ENCODE measurements at places on chromosomes 2 and 18.
A peak's percentile ranks its signal among the peaks of the same experiment; 100 is the strongest.

DNA sequence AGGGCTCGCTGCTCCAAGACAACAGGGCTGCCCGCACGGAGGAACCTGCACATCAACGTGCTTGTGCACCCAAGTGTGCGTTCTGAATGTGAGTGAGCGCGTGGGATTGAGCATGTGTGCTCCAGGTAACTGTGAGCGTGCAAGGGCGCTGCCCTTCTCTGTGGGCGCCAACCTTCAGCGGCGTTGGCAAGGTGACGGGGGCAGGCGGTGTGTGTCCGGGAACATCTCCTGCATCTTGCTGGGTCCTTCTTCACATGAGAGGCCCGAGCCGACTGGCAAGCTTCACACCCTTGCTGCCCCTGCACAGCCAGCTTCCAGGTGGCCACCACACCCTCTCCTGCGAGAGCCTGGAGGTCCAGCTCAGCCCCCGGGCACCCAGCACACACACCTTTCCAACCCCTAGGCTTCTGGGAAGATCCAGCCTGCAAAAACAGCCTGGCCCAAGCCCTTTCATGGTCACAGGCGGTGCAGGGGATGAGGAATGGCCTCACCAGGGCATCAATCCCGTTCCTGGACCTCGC, 220.9 kb downstream of the HDAC4 start:
- no peak for DNase-seq

GRCh38 chr2:197800091-197800490, 4.3 kb upstream of the PLCL1 start:
- DNase-seq: no peak

GRCh38 chr18:10923551-10924070, 225.8 kb downstream of the PIEZO2 start:
- DNase-seq: peak; percentile 57

DNA sequence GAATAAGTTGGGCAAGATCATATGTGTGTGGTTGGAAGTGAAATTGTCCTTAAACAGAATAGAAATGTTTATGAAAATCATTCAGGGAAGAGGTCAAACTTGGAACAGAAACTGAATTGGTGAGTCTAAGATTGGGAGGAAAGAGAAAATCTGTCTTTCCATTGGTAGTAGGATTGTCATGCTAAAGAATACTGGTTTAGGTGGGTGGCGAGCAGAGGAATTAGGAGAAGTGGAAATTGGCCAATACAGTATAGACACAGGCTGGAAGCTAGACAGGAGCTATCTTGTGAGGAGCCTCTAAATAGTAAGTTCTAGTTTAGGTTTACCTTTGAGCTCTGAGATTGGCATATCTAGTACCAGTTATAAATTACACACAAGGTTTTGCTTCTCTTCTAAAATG, 80.9 kb upstream of the KYNU start:
- no peak for DNase-seq

- peak; percentile 36 for DNase-seq
These were observed 558 bp downstream of the DNAJC10 start for GRCh38 chr2:182716650-182716979.

GRCh38 chr2:221552291-221552690, 19.8 kb downstream of the EPHA4 start:
- DNase-seq: no peak

GRCh38 chr2:86648681-86649080, 25.0 kb upstream of the RNF103 start:
- peak; percentile 3 for DNase-seq

GRCh38 chr2:216904974-216905373, 45.1 kb upstream of the TNP1 start:
- DNase-seq: peak; percentile 31

- DNase-seq: peak; percentile 66
These were observed 186.2 kb downstream of the STK39 start for GRCh38 chr2:168060986-168061750.

DNA sequence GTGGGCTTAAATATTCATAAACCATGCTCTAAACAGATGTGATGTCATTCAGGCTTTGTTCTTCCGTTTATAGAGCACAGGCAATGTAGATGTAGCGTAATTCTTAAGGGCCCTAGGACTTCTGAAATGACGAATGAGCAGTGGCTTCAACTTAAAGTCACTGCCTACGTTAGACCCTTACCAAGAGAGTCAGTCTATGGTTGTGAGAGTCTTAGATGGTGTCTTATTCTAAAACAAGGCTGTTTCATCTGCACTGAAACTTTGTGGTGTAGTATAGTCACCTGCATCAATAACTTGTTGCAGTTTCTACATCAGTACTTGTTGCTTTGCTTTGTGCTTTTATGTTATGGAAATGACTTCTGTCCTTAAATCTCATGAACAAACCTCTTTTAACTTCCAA, 56.0 kb downstream of the PIK3C3 start:
- DNase-seq: no peak

DNA sequence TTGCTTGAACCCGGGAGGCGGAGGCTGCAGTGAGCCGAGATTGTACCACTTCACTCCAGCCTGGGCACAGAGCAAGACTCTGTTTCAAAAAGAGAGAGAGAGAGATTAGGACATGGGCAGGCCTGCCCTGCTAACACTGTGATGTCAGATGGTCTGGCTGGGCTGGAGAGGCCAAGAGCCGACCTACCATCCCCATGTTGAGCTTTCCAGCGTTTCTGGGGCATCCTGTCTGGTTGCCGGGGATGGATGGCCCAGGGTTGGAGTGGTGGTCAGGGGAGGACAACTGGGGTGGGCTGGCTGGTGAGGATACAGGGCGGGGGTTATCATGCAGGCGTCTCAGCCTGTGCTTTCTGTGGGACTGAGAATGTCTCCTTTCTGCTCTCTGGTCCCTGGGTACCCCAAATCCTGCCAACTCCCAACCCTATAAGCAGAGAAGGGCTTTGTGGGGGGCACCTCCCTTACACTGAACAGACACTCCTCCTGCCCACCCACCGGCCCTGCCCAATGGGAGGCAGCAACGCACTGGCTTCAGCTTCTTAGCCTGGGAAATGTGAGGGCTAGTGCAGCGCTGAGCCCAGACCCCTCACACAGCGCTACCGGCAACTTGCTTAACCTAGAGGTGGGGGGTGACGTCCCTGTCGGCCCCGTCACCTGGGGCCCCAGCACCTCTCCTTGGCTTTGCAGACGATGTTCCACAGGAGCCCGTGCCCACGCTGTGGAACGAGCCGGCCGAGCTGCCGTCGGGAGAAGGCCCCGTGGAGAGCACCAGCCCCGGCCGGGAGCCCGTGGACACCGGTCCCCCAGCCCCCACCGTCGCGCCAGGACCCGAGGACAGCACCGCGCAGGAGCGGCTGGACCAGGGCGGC, 5.4 kb downstream of the SNORC start:
- DNase-seq: no peak

- peak; percentile 96 for DNase-seq
These were observed 47.6 kb downstream of the ALPK2 start for GRCh38 chr18:58581265-58581664.

DNA sequence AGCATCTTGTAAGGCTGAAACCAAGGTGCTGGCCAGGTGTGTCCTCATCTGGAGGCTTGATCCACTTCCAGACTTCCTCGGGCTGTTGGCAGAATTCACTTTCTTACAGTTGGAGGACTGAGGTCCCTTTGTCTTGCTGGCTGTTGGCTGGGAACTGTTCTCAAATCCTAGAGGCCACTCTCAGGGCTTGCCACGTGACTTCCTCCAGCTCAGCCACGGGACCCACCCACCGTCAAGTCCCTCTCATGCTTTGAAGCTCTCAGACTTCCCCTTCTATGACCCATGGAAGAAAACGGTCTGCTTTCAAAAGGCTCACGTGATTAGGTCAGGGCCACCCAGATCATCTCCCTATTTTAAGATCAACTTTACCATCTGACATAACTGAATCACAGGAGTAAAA, 77.1 kb downstream of the SMAD4 start:
- DNase-seq: no peak
